Skin of body (tissue), 3 donors: ENCODE measurements at places on chromosomes 11 and 22. TPM values are rescaled to one million over a fixed set of nuclear protein-coding genes. Genes with fewer than 3 reads are reported as not detected.

The DAGLA gene
- 1.1 TPM for total RNA-seq

DNA sequence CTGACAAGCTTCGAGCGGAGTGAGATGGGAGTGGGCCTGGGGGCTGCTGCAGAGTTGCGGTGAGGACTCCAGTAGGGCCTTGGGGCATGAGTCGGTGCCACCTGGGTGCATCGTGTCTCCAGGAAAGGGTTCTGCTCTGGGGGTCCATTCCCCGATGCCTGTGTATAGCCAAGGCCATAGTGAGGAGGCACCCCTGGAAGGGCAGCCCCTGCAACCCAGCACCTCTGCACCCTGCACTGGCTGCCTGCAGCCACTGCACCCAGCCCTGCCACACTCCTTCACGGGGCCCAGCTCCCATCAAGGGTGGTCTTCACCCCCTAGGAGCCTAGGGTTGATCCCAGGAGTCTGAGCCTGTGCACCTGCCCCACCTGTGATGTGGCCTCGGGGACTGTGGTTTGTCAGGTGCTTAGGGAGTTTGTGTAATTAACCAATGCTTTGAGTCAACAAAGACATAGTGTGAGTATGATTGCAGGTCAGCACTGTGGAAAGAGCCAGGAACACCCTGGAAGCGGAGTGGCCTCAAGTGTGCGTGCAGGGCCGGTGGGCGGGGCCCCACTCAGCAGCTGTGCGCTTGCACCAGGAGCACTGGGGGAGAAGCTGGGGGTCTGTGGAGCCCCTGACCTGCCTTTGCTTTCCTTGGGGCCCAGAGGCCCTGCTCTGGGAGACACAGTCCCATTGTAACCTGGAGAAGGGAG lies 1299.3 kb downstream of the BRD1 start:
- DNase-seq, result no peak

GRCh38 chr11:72018171-72018570 lies 19.5 kb downstream of the IL18BP start:
- no peak for DNase-seq

The PISD gene
- total RNA-seq, result 15.6 TPM

DNA sequence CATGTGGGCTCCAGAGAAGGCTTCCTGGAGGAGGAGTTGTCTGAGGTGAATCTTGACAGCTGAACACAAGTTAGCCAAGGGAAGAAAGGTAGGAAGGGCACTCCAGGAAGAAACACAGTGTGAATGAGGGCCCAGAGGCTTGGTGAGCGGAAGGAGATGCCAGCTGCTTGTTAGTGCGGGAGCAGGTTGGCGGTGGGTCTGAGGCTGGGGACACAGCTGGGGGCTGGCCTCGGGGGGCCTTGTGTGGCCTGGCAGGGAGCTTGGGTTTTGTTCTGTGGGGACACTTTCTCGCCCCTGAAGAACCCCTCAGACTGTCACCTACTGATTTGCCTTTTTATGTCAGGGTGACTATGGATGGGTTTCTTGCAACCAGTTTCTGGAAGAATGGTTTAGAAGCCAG lies 160.0 kb downstream of the ST3GAL4 start:
- no peak for DNase-seq

DNA sequence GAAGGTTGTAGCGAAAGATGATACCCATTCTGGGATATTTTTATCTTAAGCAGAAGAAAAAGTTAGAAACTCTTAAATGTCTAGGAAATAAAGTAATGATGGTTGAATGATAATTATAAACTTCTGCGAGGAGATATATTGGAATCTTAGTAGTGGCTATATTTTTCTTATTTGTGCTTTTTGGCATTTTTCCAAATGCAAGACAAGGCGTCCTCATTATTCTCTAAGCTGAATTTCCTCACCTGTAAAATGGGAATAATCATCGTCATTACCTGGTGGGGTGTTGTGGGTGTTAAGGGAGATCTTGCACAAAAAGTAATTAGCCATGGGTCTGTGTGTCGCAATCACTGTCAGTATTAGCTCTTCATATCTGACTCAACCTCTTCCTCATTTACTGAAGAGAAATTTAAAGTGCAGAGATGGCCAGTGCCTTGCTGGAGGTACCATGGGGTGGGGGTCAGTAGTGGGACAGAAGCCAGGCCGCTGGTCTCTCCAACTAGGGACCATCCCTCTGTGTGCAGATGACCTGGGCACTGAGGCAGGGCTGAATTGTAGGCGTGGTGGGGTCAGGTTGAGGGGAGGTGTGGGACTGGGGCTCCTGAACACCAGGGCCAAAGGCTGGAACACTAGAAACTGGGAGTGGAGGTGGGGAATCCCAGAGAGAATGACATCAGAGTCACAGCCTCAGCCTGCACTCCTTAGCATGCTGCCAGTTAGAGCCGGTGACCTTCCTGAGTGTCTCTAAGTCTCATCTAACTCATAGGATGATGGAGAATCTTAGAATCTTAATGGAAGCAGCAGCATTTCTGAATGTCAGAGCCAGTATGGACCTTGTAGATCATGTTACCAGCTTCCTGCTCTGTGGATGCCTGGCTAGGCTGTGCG lies 4.1 kb downstream of the PITPNM1 start:
- no peak for DNase-seq

- DNase-seq, result no peak
These were observed 408.4 kb downstream of the BUD13 start for GRCh38 chr11:116364348-116364747.

GRCh38 chr11:27241311-27242122 lies 121.5 kb downstream of the CCDC34 start:
- peak; percentile 58 for DNase-seq

- DNase-seq, result no peak
These were observed 61.1 kb downstream of the FLRT1 start for GRCh38 chr11:64096835-64097234.

The ANO3 gene
- 0.30 TPM for total RNA-seq

The APOA4 gene
- total RNA-seq, result not detected

- no peak for DNase-seq
These were observed 13.9 kb downstream of the CRTAM start for GRCh38 chr11:122852074-122852795.

The FOLR3 gene
- 0.59 TPM for total RNA-seq
